HTR-8/SVneo (cell line): ENCODE measurements at places on chromosomes 1 and 21.

DNA sequence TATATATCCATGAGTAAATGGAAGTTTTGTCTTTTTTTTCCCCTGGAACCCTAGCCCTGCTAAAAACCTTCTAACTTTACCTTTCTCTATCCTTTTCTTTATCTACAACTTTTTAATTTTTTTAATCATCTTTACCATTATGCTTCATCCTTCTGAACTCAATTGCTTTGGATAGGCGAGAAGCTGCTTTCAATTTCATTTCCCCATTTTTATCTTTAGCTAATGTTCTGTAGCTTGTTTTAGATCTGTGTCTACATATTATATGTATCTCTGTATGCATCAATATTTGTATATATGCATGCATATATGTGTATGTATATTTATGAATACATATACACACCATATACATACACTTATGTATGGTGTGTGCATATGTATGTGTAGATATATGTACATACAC lies 57.4 kb downstream of the PTPRC start:
- DNase-seq, result no peak

GRCh38 chr1:86436041-86436440 lies 12.1 kb downstream of the CLCA2 start:
- no peak for DNase-seq

DNA sequence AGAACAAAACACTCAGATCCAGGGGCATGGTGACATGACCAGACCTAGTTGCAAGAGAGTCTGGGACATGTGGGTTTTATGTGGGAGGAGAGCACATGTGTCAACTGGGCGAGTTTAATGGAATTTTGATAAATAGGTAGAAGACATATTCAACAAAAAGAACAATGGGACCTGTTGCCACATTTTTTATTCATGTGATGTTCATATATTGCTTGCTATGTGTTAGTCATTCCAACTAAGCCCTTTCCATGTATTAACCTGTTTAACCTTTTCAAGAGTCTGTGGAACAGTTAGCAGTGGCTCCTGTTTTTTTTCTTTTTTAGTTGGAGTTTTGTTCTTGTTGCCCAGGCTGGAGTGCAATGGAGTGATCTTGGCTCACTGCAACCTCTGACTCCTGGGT lies 30.1 kb upstream of the CSF3R start:
- no peak for DNase-seq

GRCh38 chr1:30446508-30446907 lies 276.9 kb downstream of the MATN1 start:
- no peak for DNase-seq

GRCh38 chr1:233738396-233738795 lies 124.5 kb downstream of the KCNK1 start:
- DNase-seq, result no peak

DNA sequence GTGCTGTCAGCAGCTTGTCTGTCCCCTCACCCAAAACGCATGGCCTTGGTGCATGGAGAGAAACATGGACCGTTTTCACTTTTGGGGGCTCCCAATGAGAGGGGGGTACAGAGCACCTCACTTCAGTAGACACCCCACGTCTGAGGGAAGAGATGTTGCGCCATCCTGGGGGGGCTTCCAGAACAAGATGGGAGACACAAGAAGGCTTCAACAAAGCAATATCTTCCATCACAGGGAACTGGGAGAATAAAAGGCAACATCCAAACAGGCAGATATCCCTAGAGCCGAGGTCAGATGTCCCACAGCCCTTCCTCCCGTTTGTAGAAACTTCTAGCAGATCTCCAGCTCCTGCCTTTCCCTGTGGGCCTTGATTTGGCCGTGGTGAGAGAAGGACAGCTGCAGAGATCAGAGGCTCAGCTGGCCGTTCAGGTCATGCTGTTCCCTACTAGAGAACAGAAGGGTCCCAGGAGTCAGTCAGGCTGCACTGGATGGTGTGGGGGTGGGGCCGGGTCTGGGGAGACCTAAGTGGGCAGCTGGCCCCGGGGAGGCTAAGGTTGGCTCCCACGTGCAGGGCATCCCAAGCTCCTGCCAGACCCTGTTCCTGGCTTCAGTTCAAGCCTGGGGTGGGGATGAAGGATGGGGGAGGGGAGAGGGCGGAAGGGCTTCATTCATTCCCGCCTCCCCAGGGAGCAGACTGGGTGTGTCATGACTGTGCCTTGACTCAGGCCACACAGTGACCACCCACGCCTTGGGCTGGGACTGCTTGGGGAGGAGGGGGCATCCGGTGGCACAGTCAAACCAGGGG lies 4.4 kb downstream of the PLOD1 start:
- no peak for DNase-seq

DNA sequence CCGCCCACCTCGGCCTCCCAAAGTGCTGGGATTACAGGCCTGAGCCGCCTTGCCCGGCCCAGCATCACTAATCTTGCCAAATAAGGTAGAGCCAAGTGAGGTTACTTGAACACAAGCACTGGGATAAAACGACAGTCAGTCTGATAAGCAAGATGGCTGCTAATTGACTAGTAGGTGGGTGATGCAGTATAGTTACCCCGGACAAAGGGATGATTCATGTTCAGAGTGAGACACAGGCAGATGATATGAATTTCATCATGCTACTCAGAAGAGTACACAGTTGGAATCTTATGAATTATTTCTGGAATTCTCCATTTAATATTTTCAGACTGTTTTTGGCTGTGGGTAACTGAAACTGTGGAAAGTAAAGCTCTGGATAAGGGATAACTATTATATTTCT lies 178.4 kb downstream of the USP25 start:
- DNase-seq, result no peak

GRCh38 chr1:204513117-204513716 lies 3.0 kb upstream of the MDM4 start:
- DNase-seq, result no peak

- DNase-seq, result no peak
These were observed 1237.8 kb downstream of the NCAM2 start for GRCh38 chr21:22235866-22236590.

GRCh38 chr1:76292418-76293184 lies 218.1 kb downstream of the ST6GALNAC3 start:
- DNase-seq, result no peak

DNA sequence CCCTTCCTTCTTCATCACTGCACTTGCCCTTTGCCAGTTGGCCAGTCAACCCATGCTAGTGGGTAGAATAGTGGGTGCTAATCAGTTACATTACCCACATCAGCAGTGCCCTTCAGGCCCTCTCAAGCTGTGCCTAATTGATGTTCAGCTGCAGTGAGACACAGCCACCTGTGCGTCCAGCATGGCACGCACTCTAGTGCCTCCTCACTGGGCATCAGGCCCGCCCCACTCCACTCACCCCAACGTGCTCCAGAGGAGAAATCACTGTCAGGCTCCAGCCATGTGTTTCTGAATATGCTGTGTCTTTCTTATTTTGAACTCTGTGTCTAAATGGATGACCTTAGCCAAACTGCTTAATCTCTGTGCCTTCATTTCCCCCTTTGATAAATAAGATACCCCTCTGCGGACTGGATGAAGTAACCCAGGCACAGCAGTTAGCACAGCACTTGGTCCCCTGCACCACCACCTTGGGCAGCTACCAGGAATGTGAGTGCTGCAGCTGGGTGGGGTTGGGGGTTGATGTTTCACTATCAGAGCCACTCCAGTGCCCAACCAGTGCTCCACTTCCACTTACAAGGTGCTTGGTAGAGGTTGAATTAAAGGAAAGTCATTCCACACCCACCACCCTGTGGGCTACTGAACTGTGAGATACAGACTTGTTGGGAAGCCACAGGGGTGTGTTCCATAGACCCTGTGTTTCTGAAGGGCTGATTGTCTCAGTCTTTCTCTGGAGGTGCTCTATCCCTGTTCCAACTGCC lies 8.9 kb upstream of the ADORA3 start:
- no peak for DNase-seq

DNA sequence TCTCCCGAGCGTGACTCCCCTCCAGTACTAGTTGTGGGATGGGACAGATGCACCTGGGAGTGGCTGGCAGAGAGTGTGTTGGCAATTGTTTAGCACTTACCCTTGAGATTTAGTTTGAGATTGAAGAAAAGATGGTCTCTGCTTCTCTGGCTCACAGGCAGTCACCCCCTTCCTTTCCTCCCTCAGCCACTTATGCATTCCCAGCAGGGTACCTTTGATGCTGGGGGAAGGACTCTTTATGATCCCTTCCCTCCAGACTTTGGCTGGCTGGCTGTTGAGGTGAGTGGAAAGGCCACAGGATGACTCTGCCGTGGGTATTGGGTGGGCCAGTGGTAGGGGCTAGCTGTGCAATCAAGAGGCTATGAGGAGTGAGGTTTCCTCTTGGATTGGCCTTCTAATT lies 236.8 kb downstream of the CAMTA1 start:
- no peak for DNase-seq

GRCh38 chr1:31041529-31041928 lies 24.0 kb downstream of the PUM1 start:
- no peak for DNase-seq

DNA sequence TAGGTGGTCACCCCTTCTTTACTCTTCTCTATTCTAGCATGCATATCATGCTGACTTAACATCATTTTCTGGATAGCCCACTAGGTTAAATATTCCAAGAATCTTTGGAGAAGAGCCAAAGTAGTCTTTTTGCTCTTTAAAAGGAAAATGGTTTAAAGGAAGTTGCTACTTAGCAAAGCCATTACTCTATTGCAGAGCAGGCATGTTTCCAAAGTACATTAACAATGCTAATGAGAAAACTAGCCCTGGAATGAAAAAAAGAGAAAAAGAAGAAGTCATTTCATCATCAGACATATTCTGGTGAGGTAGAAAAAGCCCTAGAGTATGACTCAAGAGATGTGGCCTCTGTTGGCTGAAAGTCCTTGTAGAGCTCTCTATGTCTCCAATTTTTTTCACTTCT lies 74.0 kb downstream of the NUF2 start:
- DNase-seq, result no peak

GRCh38 chr1:202288177-202288576 lies 53.6 kb downstream of the UBE2T start:
- no peak for DNase-seq

DNA sequence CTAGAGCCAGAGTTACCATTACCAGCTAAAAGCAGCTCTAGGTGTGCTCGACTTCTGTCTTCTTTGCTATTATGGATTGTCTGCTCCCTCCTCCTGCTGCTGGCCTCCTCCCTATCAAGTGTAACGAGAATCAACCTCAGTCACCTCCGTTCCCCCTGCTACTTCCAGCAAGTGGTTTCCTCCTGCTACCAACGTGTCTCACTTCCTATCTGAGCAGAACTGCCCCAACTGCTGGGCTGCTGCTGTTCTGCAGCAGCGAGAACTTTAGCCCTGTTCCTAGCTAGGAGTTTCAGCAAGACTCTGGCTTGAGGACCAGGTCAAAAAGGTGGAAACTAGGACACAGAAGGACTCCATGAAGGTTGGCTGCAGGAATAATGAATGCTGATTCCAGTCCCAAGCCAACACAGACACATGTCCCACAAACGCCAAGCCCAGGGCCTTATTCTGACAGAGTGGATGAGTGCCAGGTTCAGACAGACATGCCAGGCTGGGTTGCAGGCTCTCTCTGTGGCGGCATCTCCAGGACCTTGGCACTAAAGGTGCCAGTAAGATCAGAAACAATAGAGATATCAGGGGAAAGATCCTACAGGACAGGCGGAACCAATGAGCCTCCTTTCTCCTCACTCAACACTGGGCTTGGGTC lies 46.9 kb downstream of the CD34 start:
- no peak for DNase-seq

DNA sequence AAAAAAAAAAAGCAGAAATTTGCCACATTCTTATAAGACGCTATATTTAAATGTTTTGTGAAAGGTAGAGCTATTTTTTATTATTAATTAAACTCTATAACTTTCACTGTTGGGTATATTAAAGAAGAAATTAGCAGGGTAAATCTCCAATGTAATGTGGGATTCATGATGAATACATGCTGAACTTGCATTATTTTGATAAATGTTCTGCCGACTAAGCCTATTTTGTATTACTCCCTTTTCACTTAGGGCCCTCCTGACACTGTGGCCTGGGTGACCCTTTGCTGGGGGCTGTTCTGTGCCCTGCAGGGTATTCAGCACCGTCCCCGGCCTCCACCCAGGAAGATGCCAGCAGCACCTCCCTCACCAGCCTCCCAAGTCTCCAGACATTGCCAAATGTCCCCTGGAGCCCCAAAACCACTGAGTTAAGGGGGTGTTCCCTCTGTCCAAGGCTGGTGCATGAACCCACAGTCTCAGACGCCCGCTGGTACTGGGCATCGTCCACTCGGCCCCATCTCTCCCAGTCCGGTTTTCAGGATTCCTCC lies 22.5 kb downstream of the RSPH1 start:
- no peak for DNase-seq

DNA sequence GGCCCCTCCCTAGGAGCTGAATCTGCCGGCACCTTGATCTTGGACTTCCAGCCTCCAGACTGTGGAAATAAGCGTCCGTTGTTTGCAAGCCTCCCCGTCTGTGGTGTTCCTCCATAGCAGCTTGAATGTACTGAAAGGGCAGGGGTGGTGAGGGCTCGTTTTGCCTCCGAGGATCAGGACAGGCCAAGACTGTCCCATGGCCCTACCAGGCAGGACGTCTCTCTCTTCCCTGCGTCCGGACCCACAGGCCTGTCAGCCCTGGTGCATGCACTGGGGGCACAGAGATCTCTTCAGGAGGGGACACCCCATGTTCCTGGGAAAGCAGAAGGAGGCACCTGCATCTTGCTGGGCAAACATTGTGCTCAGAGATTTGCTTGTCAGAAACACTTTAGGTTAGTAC lies 156.3 kb upstream of the C1orf174 start:
- DNase-seq, result no peak

DNA sequence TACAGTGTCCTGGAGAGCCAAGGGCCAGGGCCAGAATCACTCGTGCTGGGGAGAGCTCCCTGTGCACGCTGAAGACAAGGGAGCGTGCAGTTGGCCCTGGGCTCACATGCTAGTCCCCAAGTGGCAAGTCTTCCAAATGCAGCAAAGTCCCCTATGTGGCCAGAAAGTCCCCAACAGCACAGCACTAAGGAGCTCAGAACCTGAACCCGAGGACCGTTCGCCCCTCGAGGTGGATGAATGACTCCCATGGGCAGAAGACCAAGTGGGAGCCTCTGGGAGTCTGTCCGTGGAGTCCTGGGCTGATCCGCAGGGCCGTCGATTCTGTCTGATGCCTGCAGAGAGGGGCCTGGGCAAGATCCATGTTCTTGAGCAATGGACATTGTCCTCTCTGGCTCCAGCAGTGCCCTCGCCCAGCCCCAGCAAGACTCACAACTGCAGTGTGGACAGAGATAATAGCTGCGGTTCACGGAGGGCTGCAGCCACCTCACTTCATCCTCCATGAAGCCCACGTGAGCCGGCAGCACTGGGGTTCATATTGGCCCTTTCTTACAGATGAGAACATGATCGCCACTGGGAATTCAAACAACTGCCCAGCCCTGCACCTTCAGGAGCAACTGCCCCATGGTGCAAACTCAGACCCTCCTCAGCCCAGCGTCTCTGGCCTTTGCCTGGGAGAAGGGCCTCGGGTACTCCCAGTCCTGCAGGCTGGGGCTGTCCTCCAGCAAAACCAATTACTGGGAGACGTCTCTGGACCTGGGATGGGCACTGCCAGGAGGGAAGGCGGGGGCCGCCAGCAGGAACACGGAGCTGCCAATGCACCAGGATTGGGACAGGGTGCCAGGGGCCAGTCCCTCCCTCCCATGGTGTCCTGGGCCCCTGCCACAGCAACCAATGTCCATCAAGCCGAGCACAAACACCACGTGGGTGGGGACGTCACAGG lies 243.7 kb downstream of the NPHP4 start:
- DNase-seq, result no peak

GRCh38 chr1:245843101-245843500 lies 664.0 kb downstream of the SMYD3 start:
- no peak for DNase-seq
